ENCODE measurements at places on chromosomes 4 and X.

DNA sequence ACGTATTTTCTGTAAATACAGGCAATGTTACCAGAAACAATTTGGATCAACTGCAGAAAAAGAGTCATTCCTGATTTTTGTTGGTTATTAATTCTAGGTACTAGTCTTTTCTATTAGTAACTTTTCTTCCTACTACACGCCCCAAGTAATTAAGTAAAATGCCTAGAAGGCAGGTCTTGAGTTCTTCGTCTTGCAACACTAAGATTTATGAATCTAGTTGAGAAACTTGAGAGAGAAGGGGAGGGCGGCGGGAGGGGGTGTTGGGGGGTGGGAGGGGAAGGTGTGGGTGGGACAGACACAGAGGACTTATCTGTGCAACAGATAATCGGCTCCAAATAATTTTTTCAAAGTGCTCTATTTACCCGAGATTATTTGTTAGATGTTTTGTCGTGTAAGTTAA, 3.0 kb downstream of the RAP2C start:
- no peak for DNase-seq

- peak; percentile 52 for DNase-seq
These were observed 12.1 kb upstream of the GTPBP6 start for GRCh38 chrX:330726-331150.

DNA sequence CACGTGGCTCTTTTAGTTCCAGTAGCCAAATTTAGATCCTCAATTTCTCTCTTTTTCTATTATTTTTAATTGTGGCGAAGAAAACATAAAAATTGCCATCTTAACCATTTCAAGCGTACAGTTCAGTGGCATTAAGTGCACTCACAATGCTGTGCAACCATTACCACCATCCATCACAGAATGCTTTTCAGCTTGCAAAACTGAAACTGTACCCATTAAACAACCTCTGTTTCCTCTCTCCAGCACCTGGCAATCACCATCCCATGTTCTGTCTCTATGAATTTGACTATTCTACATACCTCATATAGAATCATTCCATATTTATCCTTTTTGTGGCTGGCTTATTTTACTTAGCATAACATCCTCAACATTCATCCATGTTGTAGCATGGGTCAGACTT, 74.9 kb downstream of the METTL14 start:
- DNase-seq = no peak

DNA sequence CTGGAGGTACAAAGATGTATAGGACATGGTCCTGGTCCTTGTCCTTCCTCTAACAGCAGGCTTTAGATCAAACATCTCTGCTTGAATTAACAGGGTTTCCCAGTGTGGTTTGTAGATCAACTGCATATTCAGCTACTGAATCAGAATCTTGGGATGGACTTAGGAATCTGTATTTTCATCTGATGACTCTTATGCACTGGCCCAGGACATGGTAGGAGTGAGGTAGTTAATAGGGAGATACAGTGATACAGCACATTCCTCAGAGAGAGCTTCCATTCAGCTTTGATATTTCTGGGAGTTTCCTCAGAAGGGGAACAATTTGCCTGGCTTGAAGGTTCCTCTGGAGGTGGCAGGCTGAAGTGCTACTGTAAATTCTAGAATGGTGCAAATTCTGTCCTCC, 203.1 kb downstream of the LARP7 start:
- DNase-seq = no peak

All from RWPE2 (cell line).